ENCODE measurements at places on chromosomes 2 and 18. TPM values are rescaled to one million over a fixed set of nuclear protein-coding genes. Genes with fewer than 3 reads are reported as not detected.

Gene KCNE4
- 133 TPM for total RNA-seq

Gene PLA2R1
- 18.3 TPM for total RNA-seq

Gene MEIS1
- total RNA-seq, result 91.5 TPM

Gene IL36A
- not detected for total RNA-seq

Gene DES
- 2,247 TPM for total RNA-seq

Gene TUBA4B
- total RNA-seq, result 0.72 TPM

Gene CGREF1
- 11.6 TPM for total RNA-seq

Gene ALK
- 1.2 TPM for total RNA-seq

Gene SUMO1
- total RNA-seq, result 73.4 TPM

Gene KCNK3
- total RNA-seq, result 11.8 TPM

Gene SEMA4C
- 25.5 TPM for total RNA-seq

Gene SALL3
- 0.96 TPM for total RNA-seq

Gene PAX8
- 0.24 TPM for total RNA-seq

Gene LAMA3
- total RNA-seq, result 50.6 TPM

Gene NR4A2
- total RNA-seq, result 2.2 TPM

Gene TMEM163
- total RNA-seq, result 3.4 TPM

Data from umbilical cord (tissue), 2 donors.